ENCODE measurements at places on chromosomes 6 and 20.

- DNase-seq = peak; percentile 71
Observed at GRCh38 chr20:64247970-64248841, 7.3 kb upstream of the PCMTD2 start.

GRCh38 chr6:116090251-116090650 is 10.4 kb upstream of the NT5DC1 start:
- no peak for DNase-seq

DNA sequence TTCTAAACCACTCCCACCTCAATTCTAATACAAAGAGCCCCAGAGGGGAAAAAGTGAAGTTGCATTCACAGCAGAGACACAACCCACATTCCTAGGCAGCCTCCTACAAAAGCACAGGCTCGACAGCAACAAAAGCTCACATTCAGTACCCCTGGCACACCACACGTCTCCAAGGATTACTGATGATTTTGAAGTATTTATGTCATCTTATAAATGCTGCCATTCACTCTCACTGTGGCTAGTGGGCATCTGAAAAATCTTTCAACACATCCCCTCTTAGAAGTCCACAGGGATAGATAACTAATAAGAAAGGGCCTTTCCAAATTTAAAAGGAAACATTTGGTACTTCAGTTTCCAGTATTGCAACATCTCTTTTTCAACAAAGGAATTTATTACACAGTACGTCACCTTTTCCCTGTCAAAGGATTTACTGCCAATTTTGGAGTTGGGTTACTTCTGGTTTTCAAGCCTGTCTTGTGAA is 146.7 kb downstream of the TASP1 start:
- no peak for DNase-seq

- DNase-seq = no peak
Observed at GRCh38 chr6:30818391-30818841, 65.9 kb upstream of the DDR1 start.

- no peak for DNase-seq
Observed at GRCh38 chr6:113570161-113570560, 287.0 kb upstream of the MARCKS start.

DNA sequence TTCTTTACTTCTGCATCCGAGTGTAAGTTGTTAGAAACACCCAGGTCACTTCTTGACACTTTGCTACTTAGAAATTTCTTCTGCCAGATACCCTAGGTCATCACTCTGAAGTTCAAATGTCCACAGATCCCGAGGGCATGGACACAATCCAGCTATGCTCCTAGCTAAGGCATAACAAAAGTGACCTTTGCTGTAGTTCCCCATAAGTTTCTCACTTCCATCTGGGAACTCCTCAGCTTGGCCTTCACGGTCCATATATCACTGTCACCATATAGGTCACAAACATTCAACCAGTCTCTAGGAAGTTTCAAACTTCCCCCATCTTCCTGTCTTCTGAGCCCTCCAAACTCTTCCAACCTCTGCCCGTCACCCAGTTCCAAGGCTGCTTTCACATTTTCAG is 65.3 kb downstream of the IRF4 start:
- peak; percentile 5 for DNase-seq

DNA sequence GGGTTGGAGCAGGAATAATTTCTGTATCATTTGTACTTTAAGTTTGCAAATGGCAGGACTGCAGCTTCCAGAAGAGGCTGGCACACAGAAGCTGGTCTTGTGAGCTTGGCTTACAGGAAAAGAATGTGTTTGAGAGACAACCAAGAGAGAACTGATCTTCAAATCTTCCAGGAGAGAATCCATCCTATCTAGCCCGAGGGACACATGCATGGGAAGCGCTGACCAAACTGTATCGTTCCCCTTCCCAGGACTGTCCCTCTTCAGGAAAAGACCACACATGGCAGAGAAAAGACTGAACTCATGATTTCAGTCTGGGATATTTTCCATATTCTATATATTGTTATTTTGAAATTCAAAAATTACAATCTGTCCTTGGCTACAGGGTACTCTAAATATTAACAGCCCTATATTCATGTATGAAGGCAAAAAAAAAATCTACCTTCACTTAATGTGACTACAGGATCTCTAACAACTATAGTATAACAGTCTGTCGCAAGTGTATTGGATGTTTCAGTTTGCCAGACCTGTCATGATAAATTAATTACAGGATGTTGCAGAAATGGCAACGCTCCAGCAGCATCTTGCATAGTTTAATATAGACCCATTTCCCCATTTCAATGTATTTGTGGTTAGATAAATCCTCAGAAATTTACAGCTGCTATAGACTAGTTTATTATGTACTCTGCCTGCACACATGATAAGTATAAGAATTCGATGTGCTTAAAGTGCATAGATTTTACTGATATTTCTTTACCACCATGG is 99.4 kb downstream of the MYB start:
- no peak for DNase-seq

- DNase-seq = no peak
Observed at GRCh38 chr6:164532198-164533044, 777.0 kb downstream of the C6orf118 start.

DNA sequence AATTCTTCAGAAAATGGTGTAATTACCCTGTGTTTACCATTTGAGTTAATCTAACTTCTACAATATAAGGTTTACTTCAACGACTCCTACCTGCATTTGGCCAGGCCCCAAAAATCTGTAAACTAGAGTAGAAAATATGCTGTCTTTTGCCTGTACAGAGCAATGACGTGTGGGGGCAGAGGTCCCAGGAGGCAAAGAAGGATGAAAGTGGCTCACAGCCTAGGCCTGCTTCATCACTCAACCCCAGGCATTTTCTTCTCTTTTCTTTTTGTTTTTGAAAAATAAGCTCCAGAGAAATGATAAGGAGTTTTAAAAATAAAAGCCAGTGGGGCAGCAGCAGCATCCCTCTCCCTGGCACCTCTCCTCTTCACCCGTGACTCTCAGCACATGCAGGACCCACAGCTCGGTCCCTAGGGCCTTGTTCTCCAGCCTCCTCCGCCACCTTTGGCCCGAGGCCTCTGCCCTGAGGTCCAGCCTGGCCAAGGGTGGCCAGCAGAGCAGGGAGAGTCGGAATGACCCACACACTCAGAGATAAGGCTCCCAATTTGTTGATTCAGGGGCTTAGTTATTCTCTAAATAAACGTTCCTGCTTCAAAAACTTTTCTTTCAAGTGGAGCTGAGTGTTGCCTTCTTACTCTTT is 310.3 kb upstream of the RNF24 start:
- DNase-seq = peak; percentile 73

GRCh38 chr6:105573138-105573537 is 170.3 kb upstream of the PREP start:
- no peak for DNase-seq

DNA sequence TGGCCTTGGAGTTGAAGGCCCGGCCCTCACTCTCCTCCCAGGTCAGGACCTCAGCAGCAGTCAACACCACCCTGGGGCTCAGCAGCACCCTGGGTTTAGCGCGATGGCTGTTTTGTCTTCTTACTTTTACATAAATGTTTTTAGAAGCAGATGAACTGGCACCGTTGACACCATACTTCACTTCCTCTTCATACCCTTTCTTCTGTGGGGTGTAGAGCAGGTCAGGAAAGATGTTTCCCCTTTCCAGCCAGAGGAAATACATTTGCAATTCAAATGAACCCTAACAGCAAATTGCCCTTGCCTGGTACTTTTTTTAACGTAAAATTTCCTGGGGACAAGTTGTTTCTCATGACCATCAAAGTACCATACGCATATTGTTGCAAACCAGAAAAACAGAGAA is 54.7 kb upstream of the SNX9 start:
- no peak for DNase-seq

DNA sequence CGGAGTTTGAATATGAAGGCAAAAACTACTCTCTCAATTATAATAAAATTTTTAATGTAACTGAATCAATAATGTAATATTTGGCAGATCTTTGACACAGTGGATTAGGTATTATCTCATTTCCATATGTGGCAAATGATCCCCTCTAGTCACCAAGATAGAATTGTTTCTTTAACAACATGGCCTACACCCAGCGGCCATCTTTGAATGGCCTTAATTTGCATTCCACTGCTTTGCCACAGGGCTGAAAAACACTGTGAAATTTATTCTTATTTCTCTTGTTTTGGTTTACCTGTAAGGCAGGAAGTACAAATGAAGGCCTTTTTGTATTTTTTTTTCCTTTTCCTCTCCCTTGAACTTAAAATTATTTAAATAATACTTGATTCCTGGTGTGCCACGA is 162.6 kb upstream of the SCGN start:
- no peak for DNase-seq

DNA sequence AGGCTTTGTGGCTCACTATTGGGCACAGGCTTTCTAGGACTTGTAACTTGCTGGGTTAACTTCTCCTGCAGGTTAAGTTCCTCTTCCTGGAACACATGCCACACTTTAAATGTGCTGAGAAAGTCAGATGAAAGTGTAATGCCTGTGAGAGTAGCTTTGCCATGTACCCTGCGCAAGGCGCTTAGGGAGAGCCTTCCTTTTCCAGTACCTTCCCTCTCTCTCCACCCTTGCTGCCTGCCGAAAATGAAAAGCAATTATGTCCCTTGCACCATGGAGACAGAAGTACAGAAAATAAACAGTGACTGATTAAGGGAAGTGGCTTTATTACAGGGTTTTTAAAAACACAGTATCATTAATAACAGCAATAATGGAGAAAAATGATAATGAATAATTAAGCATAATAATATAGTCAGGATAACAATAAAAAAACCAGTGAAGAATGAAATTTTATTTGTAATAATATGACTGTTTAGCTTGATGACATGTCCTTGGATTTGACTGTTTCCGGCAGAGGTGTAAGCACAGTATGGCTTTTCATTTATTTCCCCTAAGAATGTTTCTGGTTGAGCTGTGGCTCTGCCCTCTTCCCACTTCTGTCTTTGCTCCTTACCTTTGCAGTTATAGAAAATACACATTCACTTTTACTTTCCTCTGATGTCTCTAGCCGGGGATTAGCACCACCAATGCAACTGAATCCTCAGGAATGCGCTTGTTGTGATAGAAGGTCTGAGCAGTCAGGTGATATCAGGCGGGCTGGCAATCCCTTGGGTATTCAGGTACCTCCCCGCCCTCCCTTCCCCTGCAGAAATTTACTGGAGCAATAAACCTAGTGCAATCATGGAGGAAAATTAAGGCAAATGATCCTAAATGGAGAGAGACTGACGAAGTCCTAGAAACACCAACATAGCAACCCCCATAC is 472.3 kb upstream of the CITED2 start:
- DNase-seq = no peak

DNA sequence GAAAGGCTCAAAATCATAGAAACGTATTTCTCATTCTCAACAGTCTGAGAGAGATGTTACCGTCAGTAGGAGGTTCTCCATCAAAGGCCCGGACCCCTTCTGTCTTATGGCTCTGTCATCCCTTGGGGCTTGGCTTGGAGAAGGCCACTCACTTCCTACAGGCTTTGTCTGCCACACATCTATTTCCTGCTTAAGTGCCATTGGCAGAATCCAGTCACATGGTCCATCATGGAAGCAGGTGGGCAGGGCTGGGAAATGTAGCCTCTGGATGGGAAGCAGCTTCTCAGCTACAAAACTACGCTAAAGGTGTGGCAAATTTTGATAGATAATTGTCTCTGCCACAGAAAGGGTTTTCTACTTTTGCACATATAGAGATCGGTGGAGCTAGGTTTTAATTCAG is 12.6 kb upstream of the ZFP64 start:
- no peak for DNase-seq

DNA sequence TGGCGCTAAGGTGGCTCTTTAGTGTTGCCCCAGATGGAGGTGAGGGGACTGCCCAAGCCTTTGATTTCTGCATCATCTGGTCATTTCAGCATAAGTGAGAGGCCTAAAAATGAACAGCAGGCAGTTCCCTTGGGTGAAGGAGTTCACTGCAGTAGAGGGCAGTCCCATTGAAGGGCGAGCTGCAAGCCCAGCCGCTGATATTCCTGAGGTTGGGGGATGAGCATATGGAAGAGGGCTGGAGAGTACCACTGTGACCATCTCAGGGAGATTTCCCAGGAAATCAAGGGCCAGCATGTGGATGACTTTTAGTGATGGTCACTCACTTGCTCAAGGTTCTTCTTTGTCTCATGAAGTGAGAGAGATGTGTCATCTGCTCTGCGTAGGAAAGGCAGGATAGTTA is 9.3 kb downstream of the TOX2 start:
- no peak for DNase-seq

- no peak for DNase-seq
Observed at GRCh38 chr6:36098920-36099647, 31.2 kb upstream of the MAPK13 start.

- DNase-seq = no peak
Observed at GRCh38 chr6:44715188-44715587, 327.7 kb downstream of the CDC5L start.

- no peak for DNase-seq
Observed at GRCh38 chr20:9227896-9228615, 159.2 kb downstream of the PLCB4 start.

DNA sequence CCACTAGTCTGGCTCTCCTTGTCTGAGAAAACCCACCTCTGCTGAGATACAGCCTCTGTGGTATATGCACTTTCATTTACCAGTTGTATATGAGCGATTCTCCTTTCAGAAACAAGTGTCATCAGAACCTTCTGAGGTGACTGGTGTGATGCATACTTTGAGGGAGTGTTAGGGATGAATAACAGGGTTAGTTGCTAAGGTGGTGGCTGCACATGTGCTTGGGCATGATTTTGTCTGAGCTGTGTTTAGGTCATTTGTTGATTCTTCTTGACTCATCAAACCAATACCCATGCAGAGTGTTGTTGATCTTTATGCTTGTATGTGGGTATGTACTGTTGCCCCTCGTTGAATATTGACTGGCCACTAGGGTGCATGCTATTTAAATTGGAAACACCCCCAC is 25.7 kb downstream of the DTD1 start:
- DNase-seq = no peak

DNA sequence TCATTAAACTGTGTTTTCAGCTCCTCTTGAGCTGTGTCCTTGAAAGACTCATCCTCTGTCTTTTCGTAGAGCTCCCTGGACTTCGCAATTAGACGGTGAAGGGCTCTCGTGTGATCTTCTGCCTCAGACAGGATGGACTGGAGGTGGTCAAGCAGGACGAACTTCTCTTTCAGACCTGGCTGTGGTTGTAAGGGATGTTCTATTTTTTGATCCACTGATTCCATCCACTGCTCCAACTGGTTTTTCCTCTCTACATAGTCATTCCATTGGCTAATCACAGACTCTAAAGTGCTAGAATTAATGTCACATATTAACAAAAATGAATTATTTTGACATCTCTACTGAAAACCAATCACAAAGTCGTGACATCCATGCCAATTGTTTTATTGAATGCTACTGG is 250.1 kb downstream of the SYNE1 start:
- DNase-seq = no peak

- no peak for DNase-seq
Observed at GRCh38 chr20:3543901-3544507, 73.2 kb downstream of the ATRN start.

DNA sequence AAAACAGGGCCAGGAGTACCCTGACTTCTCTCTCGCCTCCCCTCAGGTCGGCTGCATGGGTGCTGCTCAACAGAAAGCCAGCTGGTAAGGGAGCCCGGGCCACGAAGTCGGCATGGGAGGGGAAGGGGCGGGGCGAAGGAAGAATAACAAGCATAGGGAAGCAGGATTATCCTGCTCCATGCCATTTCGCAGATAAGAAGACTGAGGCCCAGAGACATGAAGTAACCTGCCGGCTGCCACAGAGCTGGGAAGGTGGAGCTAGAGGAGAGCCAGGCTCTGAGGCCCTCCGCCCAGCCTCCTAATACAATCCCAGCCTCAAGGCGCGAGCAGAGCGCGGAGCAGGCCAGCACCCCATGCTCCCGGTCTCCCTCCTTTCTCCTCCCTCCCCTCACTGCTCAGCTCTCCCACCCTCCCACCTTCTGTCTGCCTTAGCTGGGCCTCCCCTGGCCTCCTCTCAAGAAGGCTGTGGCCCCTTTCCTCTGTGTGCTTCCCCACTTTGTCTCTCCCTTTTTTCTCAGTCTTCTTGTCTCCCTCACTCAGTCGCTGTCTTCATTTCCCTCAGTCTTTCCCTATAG is 13.2 kb upstream of the HMGA1 start:
- DNase-seq = no peak
